ENCODE measurements at places on chromosomes 4 and X.

DNA sequence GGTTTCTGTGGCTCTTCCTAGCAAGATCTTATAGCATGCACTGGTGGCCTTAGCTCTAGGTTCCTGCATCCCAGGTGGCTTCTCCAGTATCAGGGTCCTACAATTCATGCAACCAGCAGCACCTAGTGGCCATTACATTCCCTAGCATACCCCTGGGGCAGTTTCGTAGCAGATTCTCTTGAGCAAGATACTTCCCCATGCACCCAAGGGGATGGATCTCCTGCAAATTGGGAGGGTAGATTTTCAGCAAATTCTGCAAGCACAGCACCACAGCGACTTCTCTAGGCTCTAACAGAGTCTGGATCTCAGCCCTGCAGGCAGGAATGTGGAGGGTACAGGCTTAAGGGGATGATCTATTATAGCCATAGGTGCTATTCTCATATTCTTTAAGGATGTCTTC lies 13.1 kb upstream of the SLC9B1 start:
- DNase-seq, result no peak

GRCh38 chrX:71671043-71671780 lies 3.9 kb downstream of the LOC101059915 start:
- no peak for DNase-seq

GRCh38 chr4:142813388-142813787 lies 32.7 kb downstream of the INPP4B start:
- DNase-seq, result no peak

DNA sequence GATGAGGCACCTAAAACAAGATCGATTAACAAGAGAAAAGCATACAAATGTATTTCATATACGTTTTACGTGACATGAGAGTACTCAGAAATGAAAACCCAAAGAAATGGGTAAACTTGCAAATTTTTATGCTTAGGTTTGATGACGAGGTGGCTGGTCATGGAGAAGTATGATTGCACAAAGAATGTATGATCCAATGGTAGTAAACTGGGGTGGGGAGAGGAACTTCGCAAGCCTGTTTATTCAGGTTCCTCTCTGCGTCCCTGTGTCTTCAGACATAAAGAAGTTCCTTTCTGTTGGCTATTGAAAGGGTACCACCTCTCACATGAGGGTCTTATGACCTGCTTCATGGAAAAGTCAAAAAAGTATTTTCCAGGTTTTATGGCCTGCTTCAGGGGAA lies 309.2 kb downstream of the BCOR start:
- DNase-seq, result no peak

GRCh38 chr4:88070031-88070430 lies 62.6 kb downstream of the PKD2 start:
- DNase-seq, result no peak

- no peak for DNase-seq
These were observed 127.4 kb downstream of the CPE start for GRCh38 chr4:165505958-165506837.

GRCh38 chr4:113049421-113050370 lies at the start of gene ANK2:
Gene ANK2 (plus strand): TSS chr4:113049653. CDS start chr4:113049729, 76 bp downstream.
- DNase-seq, result no peak

- DNase-seq, result no peak
These were observed 38.1 kb downstream of the MID1 start for GRCh38 chrX:10582215-10582733.

- DNase-seq, result no peak
These were observed 790.8 kb downstream of the PCDH18 start for GRCh38 chr4:136741468-136741867.

DNA sequence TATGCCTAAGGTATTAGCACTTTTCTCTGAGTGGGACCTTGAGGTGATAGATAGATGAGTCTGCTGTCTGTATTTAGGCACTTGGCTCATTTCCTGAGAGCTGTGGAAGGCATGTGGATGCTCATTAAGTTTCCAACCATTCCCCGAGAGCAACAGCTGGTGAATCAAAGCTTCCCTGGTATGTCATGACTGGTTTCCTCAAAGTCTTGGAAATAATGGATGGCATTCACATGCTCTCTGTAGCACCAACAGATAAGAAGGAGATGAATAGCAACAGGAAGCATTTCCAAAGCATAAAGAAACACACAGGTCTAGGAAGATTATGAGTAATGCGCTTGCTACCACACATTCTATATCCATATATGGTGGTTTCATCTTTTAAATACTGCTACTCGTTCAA lies 118.3 kb upstream of the ETNPPL start:
- no peak for DNase-seq

DNA sequence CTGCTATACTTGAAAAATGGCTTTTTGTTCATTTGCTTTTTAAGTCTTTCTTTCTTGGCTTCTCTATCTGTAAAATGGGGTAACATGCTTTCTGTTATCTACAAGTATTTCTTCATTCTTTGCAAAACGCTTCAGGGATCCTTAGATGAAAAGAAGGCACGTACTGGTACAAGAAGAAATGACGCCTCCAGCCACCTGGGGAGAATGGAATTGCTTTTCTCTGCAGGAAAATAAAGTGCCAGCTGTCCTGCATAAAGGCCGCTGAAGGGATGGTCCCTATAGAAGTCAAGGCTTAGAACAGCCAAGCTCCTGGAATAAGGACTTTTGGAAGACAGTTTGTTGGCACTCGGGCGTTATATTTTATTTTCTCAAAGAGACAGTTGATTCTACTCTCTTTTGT lies 210.8 kb upstream of the RASGEF1B start:
- no peak for DNase-seq

DNA sequence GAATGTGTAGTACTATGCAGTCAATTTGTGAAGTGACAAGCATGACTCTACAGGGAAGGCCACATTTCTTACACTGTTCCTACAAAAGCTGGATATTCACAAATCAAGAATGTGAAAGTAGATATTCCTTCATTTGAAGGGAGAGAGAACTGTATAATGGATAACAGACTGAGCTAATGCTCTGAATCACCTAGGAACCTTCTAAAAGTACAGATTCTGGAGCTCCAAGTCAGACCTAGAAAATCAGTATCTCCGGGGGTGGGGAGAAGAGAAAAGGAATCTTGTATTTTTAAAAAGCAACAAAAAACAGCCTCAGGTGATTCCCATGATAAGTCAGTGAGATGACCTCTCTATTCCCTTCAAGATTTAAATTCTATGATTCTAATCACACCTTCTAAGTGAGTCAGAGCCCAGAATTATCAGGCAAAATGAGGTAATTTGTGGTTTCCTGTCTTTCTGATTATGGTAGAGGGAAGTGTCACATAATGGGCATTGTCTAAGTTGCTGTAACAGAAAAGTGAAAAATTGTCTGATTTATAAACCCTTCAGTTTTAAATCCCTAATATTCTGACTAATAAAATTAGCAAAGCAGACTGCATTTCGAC lies 80.9 kb downstream of the IL21 start:
- no peak for DNase-seq

- no peak for DNase-seq
These were observed 156.6 kb downstream of the GATB start for GRCh38 chr4:151604238-151604637.

- no peak for DNase-seq
These were observed 205.0 kb upstream of the RPL34 start for GRCh38 chr4:108415389-108415788.

DNA sequence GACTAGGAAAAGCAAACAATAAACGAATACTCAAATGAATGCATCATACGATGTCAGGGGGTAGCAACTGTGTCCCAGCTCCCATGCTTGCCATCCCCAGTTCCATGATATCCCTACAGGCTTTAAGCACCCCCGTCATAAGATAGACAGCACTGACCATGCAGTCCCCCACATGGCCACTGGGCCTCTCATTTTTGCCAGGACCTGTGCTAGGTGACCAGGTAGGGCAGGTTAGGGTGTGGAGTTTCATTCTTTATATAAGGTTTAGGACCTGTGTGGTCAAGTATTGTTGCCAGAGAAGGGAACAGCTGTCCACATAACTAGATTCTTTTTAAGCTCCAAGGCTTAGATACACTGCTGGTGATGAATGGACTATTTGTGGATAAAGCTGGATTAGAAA lies 9.7 kb downstream of the PPEF2 start:
- no peak for DNase-seq

DNA sequence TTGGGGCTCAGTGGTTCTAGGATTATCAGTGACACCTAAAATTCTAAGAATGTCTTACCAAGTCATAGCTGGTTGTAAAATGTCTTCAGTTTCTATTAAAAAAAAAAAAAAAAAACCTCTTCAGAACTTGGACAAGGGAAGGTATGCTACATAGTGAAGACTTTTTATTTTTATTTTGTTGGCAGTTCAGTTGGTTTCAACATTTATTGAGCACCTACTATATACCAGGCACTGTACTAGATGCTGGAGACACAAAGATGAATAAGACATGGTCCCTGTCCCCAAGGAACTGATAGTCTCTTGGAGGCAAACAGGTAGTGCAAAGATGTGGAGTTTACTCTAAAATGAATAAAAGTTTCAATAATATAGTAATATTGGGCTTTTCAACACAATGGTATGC lies 8.9 kb upstream of the BBS7 start:
- DNase-seq, result no peak

GRCh38 chrX:94045724-94046123 lies 371.7 kb downstream of the FAM133A start:
- DNase-seq, result no peak

GRCh38 chrX:13716905-13717304 lies 17.5 kb downstream of the TRAPPC2 start:
- DNase-seq, result peak; percentile 46

- DNase-seq, result no peak
These were observed 6.5 kb downstream of the P2RY4 start for GRCh38 chrX:70253377-70254062.

DNA sequence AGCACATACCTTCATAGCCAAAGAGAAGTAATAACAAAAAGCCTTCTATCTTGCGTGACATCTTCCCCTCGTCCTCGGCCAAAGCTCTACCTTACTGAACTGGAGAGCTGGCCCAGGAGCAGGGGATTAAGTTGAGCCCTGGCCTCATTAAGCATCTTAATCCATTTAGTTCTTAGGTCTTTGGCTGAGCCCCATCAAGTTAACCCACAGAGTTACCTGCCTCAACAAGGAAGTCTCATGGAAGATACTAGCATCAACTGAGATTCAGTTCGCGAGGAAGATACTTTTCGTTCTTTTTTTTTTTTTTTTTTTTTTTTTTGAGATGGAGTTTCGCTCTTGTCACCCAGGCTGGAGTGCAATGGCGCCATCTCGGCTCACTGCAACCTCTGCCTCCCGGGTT lies at the start of gene RS1:
RS1 (minus strand) TSS at position 101 of the 400 bp plus-strand sequence; CDS start at position 61, 40 bp downstream.
- DNase-seq, result no peak

DNA sequence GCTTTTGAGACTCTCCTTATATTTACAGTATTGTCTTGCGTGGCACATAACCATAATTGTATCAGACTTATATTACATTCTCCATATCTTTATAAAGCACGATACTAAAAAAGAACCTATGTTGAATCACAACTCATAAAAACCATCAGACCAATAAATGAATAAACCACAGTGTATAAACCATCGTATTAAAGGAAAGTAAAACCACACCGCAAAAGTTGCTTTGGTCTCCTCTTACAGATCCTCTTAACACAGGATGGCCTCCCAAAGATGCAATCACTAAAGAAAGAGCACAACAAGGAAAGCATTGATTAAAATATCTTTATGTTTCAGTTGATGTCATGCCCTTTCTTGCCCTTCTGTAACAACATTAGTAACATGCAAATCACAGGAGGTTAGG lies 437.9 kb downstream of the AFF2 start:
- DNase-seq, result no peak

DNA sequence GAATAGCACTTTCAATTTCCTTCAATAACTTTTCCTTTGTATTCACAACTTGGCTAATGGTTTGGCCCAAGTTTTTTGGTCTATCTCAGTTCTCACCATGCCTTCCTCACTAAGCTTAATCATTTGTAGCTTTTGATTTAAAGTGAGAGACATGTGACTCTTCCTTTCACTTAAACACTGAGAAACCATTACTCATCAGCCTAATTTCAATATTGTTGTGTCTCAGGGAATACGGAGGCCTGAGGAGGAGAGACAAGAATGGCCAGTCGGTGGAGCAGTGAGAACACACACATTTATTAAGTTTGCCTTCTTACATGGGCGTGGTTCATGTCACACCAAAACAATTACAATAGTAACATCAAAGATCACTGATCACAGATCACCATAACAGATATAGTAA lies 56.7 kb downstream of the TSPAN5 start:
- DNase-seq, result no peak

- no peak for DNase-seq
These were observed 19.5 kb upstream of the HADH start for GRCh38 chr4:107970063-107970798.
